CD4-positive, alpha-beta T cell treated with Interleukin-12 subunit alpha and Interleukin-12 subunit beta, for 1 hour (primary cell): ENCODE measurements at places on chromosomes 13 and 19.
A peak's percentile ranks its signal among the peaks of the same experiment; 100 is the strongest.

GRCh38 chr13:104694397-104694796 is 1628.2 kb upstream of the SLC10A2 start:
- DNase-seq: no peak

DNA sequence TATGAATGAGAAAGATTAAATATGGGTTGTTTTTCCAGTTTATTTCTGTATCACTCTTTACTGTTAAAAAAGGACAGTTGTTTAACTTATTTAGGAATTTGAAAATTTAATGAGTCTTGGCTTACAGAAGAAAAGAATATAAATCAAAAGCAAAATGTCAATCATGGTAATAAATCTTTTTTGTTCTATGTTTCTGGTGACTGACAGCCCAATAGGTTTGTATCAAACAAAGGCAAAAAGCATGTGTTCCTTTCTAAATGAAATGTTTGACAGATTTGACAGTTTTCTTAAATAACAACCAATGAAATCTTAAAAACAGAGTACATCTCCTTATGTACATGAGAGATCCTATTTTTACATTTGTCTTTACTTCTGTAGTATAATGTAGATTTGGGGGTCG is 11.0 kb downstream of the PCDH9 start:
- DNase-seq: no peak

GRCh38 chr13:25490236-25490635 is 118.5 kb downstream of the ATP8A2 start:
- no peak for DNase-seq

- DNase-seq: no peak
Observed at GRCh38 chr13:77291774-77292173, 35.1 kb downstream of the MYCBP2 start.

GRCh38 chr19:21210037-21210621 is 68.3 kb downstream of the ZNF431 start:
- no peak for DNase-seq

DNA sequence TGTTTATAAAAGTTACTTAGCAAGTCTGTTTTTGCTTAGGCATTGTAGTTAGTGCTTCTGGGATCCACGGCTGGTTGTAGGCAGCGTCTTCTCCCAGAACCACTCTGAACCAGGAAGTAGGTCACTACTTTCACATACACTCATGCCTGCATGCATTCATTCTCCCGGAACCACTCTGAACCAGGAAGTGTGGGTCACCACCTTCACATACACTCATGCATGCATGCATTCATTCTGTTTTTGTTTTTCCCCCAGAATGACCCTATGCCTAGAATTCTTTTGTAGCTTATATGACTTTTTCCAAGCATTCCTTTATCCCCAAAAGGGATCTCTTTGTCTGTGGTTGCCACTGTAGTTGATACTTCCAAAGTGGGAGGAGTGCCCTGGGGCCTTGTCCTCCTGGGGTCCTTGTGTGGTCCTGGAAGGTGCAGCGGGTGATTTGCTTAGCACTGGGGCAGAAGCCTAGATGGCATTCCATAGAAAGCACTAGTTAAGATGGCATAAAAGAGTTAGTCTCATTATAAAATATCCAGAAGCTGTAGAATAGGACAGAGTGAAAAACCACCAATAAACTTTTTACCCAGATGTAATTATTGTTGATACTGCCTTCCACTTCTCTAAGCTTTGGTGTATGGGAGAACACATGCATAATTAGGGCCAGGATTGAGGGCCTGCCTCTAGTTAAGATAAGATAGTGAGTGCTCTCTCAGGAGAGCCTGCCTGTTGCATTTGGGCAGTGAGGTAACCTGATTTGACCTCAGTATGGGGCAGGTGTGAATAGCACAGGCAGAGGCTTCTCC is 68.6 kb upstream of the TEX29 start:
- DNase-seq: no peak

DNA sequence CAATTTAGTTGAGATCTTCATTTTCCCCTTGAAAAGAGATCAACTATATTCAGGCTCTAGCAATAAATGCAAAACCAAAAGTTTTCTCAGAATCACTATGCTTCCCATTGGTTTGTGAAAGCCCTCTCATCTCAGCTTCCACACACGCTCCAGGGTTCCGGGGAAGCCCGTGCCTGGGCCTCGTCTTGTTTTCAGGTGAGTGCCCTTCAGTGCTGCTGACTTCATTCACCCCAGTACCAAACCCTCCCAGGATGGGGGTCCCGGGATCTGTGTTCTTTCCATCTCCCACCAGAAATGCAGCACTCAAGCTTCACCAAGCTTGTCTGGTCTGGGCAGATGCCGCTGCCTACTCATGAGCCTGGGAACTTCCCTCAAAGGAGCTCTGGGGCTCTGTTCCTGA is 97.7 kb downstream of the TEX29 start:
- no peak for DNase-seq

DNA sequence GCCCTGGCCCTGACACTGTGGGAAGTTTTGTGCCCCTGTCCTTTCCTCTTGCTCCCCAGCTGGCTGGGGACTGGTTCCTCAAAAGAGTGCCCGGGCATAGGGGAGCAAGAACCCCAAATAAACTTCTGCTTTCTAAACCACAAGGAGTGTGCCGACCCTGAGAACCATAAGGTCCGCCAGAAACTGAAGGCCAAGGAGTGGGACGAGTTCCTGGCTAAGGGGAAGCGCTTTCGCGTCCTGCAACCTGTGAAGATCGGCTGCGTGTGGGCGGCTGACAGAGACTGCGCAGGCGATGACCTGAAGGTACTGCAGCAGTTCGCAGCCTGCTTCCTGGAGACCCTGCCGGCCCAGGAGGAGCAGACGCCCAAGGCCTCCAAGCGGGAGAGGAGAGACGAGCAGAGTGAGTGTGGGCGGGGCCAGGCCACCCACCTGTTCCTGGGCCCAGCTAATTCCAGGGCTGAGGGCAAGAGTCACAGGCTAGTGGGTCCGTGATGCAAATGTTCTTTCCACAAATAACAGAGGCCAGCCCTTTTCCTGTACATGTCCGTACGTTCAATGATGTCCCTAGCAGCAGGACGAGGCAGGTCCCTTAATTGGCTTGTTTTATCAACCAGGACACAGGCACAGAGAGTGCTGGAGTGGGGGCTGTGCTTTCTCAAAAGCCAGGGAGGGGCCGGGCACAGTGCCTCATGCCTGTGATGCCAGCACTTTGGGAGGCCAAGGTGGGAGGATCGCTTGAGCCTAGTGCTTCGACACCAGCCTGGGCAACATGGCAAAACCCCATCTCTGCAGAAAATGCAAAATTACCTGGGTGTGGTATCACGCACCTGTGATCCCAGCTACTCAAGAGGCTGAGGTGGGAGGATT is 25.6 kb downstream of the UBXN6 start:
- DNase-seq: peak; percentile 16

- DNase-seq: no peak
Observed at GRCh38 chr13:58087566-58087965, 456.0 kb downstream of the PCDH17 start.

DNA sequence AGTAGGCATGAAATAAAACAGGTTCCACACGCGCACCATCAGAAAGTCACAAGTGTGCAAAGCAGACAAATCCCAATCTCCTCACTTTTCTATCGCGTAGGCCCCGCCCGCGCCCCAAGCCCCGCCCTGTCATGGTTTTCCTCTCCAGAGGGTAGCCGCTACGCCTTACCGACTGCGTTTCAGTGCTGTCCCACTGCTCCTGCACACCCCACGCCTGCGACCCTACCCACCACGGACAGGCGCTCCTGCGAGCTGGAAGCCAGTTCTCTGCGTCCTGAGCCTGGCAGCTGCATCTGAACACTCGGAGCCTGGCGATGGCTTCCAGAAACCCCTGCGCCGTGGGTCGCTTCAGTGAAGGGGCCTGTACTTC is 379 bp upstream of the ZNF470 start:
- peak; percentile 33 for DNase-seq

DNA sequence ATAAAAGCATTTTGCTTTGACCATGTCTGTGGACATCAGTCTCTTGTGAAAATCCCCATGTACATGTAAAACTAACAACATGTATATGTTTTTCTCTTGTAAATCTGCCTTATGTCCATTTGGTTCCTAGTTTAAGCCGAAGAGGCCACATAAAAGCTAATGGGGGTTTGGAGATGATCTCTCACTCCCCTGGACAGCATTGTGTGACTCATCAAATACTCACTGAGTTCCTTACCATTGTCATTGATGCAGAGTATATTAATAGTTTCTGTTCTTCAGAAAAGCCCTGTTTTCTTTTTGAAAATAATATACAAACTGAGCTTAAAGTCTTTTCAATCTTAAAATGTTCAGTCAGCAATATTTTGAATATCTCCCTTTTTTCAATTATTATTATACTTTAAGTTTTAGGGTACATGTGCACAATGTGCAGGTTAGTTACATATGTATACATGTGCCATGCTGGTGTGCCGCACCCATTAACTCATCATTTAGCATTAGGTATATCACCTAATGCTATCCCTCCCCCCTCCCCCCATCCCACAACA is 536.7 kb upstream of the HTR2A start:
- no peak for DNase-seq
